ENCODE measurements at places on chromosomes 7 and 10.
A peak's percentile ranks its signal among the peaks of the same experiment; 100 is the strongest.

DNA sequence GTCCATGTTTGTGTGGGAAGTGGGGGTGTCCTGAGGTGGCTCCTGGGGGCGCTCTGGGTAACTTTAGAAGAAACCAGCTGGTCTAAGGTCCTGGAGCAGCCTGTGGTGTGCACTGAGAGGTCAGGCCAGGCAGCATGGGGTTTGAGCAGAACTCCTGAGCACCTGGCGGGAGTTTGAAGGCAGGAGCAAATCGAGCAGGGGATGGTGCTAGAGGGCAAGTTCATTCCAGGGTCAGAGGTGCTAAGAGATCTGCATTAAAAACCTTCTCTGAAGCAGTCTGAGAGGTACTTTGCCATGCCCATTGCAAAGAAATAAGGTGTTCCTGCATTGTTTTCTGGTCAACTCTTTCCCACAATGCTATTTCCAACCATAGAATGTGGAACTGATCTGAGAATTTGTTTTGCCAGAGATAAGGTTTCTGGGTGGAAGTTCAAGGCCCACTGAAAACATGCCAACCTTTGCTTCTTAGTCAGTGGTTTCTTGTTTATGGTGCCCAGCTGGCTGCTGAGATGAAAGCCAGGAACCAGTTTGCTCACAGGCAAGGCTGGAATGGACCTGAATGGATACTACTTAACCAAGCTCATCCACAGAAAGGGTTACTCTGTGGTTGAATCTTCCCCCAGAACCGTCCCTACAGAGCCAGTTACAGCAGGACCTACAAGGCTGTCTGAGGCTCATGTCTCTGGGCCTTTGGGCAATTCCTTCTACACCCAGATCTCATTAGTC lies 136.3 kb upstream of the TMEM72 start:
- no peak for DNase-seq

DNA sequence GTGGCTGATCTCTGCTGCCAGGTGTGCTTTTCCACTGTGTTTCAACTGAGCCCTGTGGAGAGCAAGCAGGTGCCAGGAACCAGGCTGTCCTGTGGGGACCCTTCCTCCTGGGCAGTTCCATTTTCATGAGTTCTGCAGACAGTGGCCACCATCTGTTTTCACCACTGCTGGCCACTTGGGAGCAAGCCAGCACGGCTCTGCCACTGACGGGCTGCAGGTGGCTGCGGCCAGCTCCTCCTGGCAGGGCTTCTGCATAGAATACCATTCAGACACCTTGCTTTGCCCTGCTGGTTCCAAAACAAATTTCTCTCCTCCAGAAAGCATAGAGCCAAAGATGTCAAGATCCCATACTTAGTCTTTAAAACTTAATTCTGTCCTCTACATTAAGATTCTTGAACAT lies 48.3 kb downstream of the LANCL2 start:
- DNase-seq = no peak

- DNase-seq = no peak
These were observed 922 bp downstream of the CXCL12 start for GRCh38 chr10:44383749-44384600.

DNA sequence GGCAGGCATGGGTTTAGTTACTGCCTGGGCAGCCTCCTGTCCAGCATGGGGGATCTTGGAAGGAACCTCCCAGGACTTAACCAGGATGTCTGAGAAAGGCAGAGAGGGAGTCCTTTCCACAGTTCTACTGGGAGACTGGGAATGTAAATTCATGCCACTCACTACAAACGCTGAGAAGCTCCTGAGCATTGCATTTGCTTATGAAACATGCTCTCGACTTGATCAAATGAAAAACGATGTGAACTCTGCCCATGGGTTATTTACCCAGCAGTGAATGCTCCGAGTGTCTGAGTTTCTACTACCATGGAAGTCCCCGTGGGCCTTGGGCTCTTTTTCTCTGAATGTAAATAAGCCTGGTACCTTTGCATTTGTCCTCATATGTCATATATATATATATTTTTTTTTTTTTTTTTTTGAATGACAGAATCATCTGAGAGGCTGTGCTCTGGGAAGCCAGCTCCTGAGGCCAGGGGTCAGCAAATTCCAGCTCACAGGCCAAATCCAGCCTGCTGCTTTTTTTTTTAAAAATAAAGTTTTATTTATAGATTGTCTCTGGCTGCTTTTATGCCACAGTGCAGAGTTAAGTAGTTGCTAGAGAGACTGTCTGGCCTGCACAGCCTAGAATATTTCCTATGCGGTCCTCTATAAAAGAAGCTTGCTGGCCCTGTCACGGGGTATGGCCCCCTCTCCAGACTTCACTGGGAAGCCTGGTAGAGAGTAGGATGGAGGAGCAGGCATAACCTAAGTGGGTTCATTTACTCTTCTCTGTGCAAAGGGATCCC lies 21.4 kb upstream of the RAPGEF5 start:
- DNase-seq = no peak

DNA sequence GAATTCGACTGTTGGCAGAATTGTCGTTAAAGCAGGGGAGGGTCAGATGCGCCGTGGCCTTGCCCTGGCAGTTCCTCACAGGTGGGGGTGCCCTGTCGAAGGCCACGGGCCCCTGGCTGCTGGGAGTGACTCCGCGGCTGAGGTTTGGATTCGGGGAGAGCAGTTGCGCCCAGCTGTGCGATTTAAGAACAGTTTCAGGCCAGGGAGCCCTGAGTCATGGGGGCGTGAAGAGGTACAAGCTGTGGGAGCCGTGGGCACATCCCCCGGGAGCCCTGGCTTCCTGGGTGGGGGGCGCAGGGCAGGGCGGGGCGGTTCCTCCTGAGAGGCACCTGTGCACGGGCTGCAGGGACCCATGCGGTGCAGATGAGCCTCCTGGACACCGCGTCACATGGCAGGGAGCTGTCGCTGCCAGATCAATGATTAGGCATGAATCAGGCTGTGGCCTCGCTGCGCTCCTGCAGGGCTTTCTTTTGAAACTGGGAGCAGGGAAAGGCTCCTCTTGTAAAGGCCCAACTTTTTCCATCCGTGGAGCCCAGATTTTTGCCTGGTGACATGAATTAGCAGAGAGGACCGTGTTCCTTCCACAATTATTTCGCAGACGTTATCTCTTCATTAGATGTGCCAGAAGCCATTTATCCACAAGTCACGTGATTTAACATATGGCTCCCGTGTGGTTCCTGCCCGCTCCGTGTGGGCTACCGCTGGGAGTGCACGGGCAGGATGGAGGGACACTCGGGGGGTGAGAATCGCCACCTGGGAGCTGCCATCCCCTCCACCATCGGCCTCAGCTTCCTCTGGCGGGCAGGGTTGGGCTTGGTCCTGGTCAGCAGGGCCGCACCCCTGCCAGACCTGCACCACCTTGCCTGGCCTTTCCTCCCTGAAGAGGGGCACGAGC lies 918 bp downstream of the PWWP2B start:
- DNase-seq = peak; percentile 54

DNA sequence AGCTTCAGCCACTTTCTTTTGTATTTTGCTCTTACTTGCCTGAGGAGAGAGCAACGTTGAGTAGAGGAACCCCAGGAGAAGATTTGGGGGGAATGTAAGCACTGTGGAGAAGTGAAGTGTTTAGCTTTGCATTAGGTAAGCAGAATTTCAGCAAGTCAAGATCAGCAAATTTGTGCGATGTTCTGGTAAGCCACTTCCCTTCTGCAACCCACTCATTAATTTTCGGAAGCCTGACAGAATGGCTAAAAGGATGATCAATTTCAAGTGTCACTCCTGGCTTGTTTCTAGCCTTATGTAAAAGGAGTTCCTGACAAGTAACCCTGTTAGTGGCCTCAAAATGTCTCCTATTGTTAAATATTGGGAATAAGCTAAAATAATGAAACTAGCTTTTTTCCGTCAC lies 48.5 kb upstream of the NXPH1 start:
- no peak for DNase-seq

DNA sequence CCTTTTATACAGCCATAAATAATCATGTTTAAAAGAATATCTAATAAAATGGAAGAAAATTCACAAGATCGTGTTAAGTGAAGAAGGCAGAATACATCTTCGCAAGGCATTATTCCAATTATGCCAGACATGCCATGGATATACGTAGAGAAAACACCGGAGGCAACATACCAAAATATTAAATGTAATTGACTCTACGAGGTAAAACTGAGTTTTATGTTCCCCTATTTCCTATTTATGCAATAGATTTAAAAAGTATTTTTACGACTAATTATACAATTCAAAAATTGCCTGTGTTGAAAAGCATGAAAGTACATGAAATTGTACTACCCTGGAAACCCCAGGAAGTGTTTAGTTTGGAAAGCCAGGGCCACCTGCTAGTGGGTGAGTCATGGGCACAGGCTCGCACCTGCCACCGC lies 936 bp upstream of the REPIN1 start:
- no peak for DNase-seq

- DNase-seq = no peak
These were observed 20.3 kb upstream of the CPXM2 start for GRCh38 chr10:123911866-123912265.

DNA sequence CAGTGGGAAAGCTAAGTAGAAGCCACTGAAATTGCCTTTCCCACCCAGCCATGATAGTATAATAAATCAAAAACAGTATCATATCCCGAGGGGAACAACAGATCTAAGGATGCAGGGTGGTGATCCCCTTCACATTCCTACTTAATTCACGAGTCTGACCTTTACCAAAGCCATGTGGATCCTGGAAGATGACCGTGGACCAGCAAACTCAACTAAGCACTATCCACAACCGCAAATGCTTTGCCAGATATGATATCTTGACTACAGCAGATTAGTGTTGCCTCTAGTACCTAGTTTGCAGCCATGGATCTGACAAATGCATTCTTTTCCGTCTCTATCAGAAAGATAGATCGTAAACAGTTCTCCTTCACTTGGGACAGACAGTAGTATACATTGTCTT lies 67.3 kb upstream of the IL6 start:
- no peak for DNase-seq

DNA sequence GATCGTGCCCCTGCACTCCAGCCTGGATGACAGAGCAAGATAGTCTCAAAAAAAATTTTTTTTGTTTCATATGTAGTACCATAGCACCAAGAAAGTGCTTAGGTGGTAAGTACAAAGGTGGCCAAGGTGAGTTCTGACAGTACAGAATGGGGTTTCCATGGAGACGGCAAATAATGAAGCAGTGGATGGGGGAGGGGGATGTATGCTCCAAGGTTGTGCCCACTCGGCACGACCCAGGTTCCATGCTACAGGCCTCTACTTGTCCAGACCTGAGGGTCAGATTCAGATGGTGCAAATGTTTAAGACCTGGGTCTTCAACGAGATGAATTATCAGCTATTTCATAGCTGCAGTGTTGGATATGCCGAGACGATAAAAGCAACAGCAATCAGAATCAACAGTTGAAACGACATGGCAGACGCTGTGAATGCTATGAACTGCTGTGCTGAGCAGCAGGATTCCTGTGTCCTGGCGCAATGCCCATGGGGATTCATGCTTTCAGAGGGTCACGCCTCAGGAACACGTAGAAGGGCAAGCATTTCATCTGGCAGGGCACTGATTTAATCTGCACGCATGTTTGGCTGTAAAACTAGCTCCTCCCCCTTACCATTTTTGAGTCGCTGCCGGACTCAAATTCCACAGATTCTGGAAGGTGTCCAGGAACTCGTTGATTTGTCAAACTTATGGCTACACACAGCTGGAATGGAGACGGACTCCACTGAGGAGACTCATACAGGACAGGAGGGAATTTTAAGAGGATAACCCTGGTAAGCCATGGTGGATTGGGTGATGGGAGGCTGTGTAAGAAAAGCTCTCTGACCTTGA lies 256.5 kb downstream of the FRMD4A start:
- DNase-seq = no peak

- DNase-seq = no peak
These were observed 348.0 kb downstream of the GPAM start for GRCh38 chr10:111835574-111835973.

DNA sequence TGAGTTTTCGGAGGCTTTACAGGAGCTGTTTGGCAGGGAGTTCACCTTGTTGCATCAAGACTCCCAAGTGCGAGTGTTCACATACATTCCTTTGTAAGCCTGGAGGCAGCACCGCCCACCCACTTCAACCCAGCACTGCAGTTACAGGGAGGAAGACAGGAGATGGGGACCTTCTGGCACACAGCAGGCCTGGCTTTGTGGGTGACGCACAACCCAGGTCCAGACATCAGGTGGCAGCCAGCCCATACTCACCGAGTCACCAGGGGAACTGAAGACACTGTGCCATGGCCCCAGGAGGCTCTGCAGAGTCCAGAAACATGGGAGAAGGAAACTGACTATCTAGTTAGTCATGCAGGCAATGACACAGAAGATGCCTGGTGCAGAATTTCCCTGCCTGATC lies 305.9 kb upstream of the RNF32 start:
- no peak for DNase-seq

DNA sequence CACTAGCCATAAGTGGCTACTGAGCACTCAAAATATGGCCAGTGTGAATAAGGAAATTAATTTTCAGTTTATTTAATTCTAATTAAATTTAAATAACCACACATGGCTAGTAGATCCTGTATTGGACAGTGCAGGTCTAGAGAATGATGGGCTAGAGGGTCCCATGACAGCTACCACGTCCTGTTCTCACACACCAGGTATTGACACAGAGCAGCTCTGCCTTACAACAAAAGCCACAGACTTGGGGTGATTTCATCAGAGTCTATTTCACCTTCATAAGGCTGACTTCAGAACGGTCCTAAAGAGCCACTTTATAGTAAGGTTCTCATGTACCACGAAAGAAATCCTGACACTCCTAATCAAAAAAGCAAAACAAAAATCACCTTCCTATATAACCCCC lies 111.3 kb downstream of the UBE2H start:
- no peak for DNase-seq

DNA sequence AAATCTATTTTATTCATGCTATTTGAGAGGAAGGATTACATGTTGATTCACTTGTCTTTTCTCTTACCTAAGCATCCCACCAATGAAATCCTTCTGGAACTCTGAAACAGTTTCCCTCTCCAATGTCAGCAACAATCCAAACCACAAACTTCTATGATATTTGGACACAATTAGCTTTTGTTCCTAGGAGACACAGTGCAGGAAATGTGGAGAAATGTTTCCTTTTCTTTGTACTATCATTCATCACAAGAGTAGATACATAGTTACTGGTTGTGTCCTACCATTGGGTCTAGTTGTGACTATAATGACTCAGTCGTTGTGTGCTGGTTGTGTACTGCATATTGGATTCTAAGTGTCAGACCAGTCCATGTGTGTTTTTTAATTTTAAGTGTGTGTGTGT lies 156.8 kb upstream of the MAGI2 start:
- no peak for DNase-seq

DNA sequence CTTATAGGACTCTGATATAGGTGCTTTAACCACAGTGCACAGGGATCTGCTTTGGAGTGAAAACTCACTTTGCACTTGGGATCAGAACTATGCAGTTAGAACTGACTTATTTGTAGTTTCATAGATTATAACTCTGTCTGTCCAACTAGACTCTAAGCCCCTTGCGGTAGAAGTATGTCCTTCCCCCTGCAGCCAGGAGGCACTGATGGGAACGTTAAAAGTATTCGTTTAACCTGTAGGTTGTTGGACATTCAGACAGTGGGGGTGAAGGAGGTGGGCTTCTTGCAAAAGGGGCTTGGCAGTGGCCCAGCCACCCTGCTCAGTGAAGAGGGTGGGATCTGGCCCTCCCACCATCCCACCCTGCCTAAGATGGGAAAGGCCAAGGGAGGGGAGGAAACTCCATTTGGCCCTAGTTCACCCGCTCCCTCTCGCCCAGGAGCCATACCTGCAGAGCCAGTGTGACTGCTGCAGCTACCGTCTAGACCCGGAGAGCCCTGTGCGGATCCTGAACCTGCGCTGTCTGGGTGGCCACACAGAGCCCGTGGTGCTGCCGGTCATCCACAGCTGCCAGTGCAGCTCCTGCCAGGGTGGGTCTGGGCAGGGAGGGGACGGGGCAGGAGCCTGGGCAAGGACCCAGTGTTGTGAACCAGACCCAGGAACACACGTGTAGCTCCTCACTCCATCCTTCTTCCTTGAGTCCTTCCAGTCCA lies 5.7 kb upstream of the ZNF862 start:
- DNase-seq = no peak
